ENCODE measurements at places on chromosomes 11 and 22.

DNA sequence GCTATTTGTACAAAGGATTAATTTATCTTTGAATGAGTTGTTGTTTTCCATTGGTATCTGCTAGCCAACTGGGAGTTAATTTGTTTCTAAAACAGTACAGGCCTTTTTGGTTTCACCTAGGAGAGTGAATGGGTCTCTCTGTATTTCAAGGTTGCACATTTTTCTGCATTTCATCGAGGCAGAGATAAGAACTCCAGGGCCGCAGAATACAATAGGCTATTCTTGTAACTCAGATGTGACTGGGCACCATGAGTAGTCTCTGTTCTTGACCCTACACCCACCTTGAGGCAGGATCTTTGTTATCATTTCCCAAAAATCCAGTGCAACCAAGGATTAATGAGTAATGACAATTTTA is 51.7 kb upstream of the OR9Q1 start:
- no peak for DNase-seq

DNA sequence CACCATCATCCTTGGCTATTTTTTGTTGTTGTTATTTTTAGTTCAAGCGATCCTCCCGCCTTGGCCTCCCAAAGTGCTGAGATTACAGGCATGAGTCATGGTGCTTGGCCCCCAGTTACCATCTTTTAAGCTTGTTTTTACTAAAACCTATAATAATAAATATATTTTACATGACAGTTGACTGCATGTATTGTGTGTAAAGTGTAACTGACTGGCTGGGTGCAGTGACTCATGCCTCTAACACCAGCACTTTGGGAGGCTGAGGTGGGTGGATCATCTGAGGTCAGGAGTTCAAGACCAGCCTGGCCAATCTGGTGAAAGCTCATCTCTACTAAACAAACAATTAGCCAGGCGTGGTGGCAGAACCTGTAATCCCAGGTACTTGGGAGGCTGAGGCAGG is 386.2 kb downstream of the TENM4 start:
- DNase-seq, result peak; percentile 23

DNA sequence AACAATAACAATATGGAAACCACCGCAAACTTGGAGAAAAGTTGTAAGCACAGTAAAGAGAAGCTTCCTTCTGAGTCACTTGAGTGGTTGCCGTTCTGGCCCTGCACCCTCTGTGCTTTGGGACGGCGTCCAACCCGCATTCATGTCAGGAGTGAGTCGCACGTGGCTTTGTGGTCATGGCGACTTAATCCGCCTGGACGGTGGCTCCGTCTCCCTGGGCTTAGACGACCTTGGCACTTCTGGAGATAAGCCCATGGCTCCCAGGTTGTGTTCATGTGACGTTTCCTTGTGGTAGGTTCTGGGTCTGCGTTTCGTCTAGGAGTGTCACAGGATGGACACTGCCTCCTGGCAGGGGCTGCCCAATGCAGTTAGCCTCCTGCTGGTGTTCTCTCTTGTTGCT is 40.5 kb downstream of the TPCN2 start:
- peak; percentile 34 for DNase-seq

- no peak for DNase-seq
Measured at GRCh38 chr11:75471176-75471973, 38.4 kb upstream of the KLHL35 start.

- no peak for DNase-seq
Measured at GRCh38 chr11:72631806-72632731, 42.2 kb downstream of the PDE2A start.

DNA sequence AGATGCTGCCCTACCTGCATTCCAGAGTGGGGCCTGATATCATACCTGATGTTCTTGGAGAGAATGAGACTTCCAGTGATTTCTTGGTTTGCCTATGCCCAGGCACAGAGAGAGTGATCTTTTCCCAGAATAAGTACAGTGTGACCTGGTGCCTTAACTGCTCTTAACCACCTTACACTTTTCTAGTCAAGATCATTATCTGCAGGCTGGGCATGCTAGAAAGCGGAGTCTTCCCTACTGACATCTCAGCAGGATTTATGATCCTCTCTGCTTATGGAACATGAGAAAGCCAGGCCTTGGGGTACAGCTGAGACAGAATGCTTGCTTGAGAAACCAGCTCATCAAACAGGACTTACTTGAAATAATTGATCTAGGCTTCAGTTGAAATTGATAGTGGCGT is 53.1 kb downstream of the APIP start:
- no peak for DNase-seq

- DNase-seq, result no peak
Measured at GRCh38 chr22:37079158-37079557, 27.6 kb downstream of the KCTD17 start.

DNA sequence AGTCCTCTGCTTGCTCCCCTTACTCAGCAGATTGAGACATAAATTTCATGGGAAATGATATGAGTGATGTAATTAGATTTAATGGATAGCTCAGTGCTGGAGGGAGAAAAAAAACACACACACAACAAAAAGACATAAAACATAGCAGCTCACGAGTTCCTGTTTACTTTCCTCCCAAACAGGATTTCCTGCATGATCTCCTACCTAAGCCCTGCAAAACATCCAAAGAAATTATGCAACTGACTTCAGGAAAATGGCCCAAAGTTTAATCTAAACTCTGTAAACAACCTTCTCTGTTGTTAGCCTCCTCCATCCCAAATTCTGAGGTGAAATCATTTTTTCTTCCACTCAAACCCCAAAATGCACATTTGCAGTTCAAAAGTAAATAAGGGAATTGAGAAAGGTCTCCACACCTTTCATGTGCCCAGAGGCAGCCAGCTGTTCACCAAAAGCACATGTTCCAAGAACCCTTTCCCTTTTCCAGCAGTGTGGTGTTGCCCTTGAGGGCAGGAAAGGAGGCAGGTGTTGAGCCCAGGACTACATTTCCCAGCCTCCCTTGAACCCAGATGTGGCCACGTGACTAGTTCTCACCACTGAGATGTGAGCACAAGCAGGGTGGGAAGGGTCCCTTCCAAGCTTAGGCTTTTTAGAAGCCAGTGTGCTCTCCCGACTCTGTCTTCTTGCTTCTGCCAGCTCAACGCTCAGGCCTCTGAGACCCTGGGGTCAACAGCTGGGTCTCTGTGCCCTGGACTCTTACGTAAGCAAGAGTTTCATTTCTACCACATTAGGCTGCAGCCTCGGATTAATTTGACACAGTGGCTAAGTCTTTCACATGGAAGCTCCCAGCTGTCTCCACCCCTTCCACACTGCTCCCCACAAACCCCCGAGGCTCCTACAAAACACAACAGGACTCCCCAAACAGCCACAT is 301.2 kb downstream of the CTTN start:
- DNase-seq, result no peak

- no peak for DNase-seq
Measured at GRCh38 chr11:83374311-83374710, 88.1 kb upstream of the CCDC90B start.

DNA sequence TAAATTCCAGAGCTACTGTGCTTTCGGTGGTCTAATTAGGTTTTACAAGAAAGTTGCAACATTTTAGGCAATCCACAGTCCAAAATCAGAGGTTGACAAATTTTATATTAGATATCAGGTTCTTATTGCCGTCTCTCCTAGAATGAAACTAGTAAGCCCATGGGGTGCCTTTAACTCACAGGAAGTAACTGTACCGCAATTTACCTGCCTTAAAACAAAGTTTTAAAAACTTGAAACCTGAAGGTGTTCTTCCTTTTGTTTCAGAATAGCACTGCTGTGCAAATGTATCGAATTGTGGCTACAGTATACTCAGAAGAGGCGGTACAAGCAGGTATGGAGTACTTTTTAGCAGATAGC is 77.2 kb downstream of the PISD start:
- no peak for DNase-seq

- DNase-seq, result no peak
Measured at GRCh38 chr11:12171921-12172320, 61.5 kb downstream of the MICAL2 start.

All from AG09309 (cell line).